ENCODE measurements at places on chromosomes 4 and X. TPM values are rescaled to one million over a fixed set of nuclear protein-coding genes. Genes with fewer than 3 reads are reported as not detected.

NFKB1 gene
- 30.9 TPM for total RNA-seq

FGF13 gene
- 1.1 TPM for total RNA-seq

PHEX gene
- 0.70 TPM for total RNA-seq

NAA11 gene
- not detected for total RNA-seq

IL2RG gene
- not detected for total RNA-seq

DDX53 gene
- not detected for total RNA-seq

MND1 gene
- 7.7 TPM for total RNA-seq

OTUD6A gene
- total RNA-seq, result not detected

- DNase-seq, result no peak
Measured at GRCh38 chr4:26206339-26206738, 114.5 kb upstream of the RBPJ start.

DNA sequence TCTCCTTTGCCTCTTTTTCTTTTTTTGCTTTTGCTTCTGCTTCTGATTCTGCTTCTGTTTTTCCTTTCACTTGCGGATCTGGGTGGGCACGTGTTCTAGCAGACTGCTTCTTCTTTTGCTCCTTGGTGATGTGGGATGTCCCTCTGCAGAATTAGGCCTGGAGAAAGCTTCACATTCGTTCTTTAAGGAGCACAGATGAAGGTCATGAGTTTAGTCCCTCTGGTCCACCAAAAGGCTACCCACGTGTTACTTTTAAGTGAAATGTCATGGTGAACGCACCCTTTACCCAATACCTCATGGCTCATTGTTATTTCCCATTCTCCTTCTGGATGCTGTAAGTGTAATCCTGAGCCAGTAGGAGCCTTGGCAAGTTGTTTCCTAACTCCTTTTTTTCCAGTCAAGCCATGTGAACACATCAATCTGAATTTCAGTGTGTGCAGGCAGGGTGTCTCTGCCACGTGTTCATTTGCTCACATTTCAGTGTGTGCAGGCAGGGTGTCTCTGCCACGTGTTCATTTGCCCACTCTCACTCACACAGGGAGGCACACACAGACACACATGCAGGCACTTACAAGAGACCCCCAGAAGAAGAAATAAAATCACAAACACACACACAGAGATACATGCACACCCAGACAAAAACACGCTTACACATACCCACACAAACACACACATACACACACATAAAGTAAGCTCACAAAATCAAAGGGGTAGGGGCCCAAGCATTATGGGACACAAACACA is 36.9 kb downstream of the NBDY start:
- no peak for DNase-seq

DNA sequence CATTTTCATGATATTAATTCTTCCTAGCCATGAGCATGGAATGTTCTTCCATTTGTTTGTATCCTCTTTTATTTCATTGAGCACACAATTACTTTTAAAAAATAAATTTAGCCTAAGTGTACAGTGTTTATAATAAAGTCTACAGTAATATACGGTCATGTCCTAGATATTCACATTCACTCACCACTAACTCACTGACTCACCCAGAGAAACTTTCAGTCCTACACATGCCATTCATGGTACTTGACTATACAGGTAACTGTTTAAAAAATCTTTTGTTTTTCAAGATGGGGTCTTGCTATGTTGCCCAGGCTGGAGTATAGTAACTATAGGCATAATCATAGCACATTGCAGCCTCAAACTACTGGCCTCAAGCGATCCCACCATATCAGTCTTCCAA is 348.1 kb downstream of the RAPGEF2 start:
- DNase-seq, result no peak

DNA sequence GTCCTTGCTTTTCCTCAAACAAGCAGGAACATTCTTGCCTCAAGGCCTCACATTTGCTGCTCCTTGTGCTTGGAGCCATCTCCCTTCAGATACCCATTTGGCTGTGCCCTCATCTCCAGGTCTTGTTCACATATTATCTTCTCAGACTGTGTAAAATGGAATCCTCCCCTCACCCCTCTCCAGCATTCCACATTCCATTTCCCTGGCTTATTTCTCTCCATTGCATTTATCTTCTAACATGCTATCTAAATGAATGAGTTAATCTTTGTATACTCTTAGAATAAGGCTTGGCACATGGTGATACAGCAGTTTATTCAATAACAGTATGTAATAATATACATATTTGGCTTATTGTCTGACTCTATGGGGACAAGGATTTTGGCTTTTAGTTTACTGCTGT is 8.8 kb upstream of the GALNT7 start:
- no peak for DNase-seq

- no peak for DNase-seq
Measured at GRCh38 chrX:118189628-118190027, 73.0 kb upstream of the KLHL13 start.

GRCh38 chrX:21959362-21960051 is 19.0 kb downstream of the SMS start:
- DNase-seq, result no peak

DNA sequence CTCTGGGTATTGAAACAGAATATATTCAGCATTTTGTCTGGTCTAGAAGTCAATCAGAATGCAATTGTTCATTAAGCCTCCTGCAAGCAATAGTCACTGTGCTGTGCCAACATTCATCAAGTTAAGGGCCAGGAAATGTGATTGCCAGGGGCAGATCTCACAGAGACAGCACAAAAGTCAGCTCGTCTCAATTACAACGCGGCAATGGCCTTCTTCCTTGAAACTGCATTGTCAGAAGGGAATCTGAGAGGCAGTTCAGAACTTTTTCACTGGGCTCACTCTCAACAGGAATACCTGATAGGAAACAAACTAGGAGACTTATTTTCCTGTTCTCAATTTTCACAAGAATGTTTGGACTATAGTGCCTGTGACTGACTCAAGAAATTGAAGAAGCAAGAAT is 131.1 kb upstream of the NR3C2 start:
- no peak for DNase-seq

DNA sequence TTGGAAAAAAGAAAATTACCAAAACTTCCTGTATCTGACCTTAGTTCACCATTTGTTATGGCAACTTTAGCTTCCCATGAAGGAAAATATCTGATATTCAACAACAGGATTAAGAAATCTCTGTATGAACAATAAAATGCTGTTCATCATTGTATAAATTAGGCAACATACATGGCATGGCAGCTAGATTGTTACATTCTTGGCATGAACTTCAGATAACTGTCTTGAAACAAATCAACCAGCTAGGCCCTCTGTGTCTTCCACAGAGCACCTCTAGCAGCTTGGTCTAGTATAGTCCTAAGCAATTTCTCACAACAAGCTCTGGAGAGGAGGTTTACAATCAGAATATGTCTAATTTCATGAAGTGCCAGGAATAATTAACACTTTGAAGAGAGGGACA is 105.4 kb upstream of the PCDH7 start:
- DNase-seq, result no peak

All from mesothelial cell of epicardium (in vitro differentiated cells).